ENCODE measurements at places on chromosomes 3 and 15.

- no peak for DNase-seq
Measured at GRCh38 chr15:39582286-39582976, 1.6 kb downstream of the THBS1 start.

- DNase-seq, result no peak
Measured at GRCh38 chr15:29942548-29942947, 120.3 kb upstream of the TJP1 start.

DNA sequence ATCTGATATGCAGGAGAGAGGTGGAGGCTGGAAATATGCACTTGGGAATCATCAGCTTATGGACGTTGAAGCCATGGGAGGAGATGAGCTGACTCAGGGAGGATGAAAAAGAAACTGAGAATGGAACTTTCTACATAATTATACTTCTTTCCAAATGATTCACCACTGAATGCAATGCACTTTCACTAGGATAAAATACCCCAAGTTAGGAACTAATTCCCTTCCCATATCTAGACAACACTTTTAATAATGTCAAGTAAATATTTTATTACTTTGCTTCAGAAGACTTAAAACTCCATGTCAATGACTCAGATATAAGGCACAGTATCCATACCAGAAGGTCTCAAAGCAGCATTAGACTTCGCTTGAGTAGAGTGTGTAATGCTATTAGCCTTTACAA is 24.2 kb downstream of the NPTN start:
- DNase-seq, result no peak

GRCh38 chr3:52253314-52254304 is 8.1 kb downstream of the PPM1M start:
- DNase-seq, result no peak

DNA sequence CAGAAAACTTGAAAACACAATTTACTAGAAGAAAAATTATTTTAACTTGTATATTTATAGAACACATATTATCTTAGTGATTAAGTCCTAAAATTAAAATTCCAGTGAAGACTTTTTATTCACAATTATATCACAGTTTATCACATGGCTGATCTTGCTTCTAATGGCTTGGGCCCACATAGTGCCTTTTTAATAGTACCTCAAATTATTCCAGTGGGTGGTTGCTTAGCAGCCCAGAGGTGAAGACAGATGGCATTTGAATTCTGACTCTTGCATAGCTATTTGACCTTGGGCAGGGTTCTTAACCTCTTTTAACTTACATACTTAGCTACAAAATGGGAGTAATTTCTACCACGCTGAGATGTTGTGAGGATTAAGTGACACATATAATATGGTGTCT is 214.7 kb upstream of the SGO1 start:
- DNase-seq, result no peak

- DNase-seq, result no peak
Measured at GRCh38 chr3:189771842-189772450, 140.8 kb downstream of the TP63 start.

DNA sequence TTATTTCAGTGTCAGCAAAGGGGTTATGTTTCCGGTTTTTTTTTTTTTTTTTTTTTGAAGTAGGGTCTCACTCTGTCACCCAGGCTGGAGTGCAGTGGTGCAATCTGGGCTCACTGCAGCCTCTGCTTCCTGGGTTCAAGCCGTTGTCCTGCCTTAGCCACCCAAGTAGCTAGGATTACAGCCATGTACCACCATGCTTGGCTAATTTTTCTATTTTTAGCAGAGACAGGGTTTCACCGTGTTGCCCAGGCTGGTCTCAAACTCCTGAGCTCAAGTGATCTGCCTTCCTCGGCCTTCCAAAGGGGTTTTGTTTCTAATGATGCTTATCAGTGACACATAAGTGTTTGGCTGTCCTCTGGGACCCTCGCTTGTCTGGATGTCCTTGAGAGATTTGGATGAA is 235.7 kb upstream of the C2CD4B start:
- DNase-seq, result no peak

- DNase-seq, result no peak
Measured at GRCh38 chr3:143769616-143770015, 78.7 kb downstream of the SLC9A9 start.
